ENCODE measurements at places on chromosomes 5 and 9. TPM values are rescaled to one million over a fixed set of nuclear protein-coding genes. Genes with fewer than 3 reads are reported as not detected.

Gene CDHR2
- total RNA-seq = 0.06 TPM

Gene PTPRD
- total RNA-seq = 0.35 TPM

Gene OCLN
- 9.0 TPM for total RNA-seq

Gene KIAA1191
- total RNA-seq = 75.2 TPM

Gene SH3PXD2B
- total RNA-seq = 16.2 TPM

Gene TAF11L5
- not detected for total RNA-seq

Measured in A549 treated with AZD2906 at 1 μM for 4 hours (cell line).